Upper lobe of right lung (tissue), 1 donor: ENCODE measurements at places on chromosomes 13 and 19. TPM values are rescaled to one million over a fixed set of nuclear protein-coding genes. Genes with fewer than 3 reads are reported as not detected.

MCOLN1 gene
- total RNA-seq, result 55.0 TPM

GRCh38 chr19:58009301-58009665 is 6.7 kb upstream of the ZNF606 start:
- H3K27me3 ChIP-seq, result no peaks in the 10 kb centered on the region
- DNase-seq, result no peak
- H3K36me3 ChIP-seq, result peaks cover 6% of the 10 kb centered on the region

DNA sequence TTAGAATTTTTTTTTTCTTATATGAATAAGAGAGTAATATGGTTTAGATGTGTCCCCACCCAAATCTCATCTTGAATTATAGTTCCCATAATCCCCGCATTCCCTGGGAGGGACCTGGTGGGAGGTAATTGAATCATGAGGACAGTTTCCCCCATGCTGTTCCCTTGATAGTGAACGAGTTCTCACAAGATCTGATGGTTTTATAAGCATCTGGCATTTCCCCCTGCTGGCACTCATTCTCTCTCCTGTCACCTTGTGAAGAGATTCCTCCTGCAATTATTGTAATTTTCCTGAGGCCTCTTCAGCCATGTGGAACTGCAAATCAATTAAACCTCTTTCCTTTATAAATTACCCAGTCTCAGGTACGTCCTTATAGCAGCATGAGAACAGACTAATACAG is 205.7 kb downstream of the MYO16 start:
- no peak for DNase-seq
- H3K4me3 ChIP-seq, result no peak overlapping the region
- H3K4me1 ChIP-seq, result no peaks in the 10 kb centered on the region
- H3K27me3 ChIP-seq, result no peaks in the 10 kb centered on the region

OVOL3 gene
- total RNA-seq, result not detected

- H3K27me3 ChIP-seq, result no peaks in the 10 kb centered on the region
- H3K4me1 ChIP-seq, result peaks cover 60% of the 10 kb centered on the region
- no peak for DNase-seq
- H3K4me3 ChIP-seq, result peak overlapping the region; percentile 84
- peak overlapping the region; percentile 80 for H3K27ac ChIP-seq
- H3K36me3 ChIP-seq, result no peaks in the 10 kb centered on the region
Measured at GRCh38 chr19:14116525-14116917, 1.0 kb downstream of the PRKACA start.

DNA sequence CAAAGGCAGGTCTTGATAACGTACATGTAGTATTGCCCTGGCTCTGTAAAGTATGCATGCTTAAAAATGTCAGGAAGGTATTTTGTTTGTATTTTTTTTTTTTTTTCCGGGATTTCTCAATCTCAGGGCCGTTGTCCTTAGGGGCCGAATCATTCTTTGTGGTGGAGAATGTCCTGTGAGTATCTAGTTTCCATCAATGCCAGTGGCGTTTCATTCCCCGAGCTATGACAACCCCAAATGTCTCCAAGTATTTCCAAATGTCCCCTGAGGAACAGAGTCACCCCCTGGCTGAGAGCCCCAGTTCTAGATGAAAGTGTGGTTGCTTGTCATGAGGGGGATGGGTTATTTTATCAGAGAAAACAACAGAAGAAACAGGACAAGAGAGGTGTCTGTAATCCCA is 68.7 kb downstream of the ACSBG2 start:
- H3K4me3 ChIP-seq, result no peak overlapping the region
- peaks cover 5% of the 10 kb centered on the region for H3K4me1 ChIP-seq
- DNase-seq, result no peak

RASGRP4 gene
- total RNA-seq, result 7.6 TPM

GRCh38 chr19:54268936-54269335 is 11.9 kb upstream of the LILRB5 start:
- no peak overlapping the region for H3K4me3 ChIP-seq
- peaks cover 5% of the 10 kb centered on the region for H3K27me3 ChIP-seq
- no peak for DNase-seq
- H3K27ac ChIP-seq, result no peak overlapping the region
- no peaks in the 10 kb centered on the region for H3K4me1 ChIP-seq

- H3K27ac ChIP-seq, result no peak overlapping the region
- no peak for DNase-seq
- no peaks in the 10 kb centered on the region for H3K4me1 ChIP-seq
- no peaks in the 10 kb centered on the region for H3K36me3 ChIP-seq
Measured at GRCh38 chr13:19910336-19911072, 47.1 kb upstream of the ZMYM5 start.

C19orf67 gene
- total RNA-seq, result not detected

DNA sequence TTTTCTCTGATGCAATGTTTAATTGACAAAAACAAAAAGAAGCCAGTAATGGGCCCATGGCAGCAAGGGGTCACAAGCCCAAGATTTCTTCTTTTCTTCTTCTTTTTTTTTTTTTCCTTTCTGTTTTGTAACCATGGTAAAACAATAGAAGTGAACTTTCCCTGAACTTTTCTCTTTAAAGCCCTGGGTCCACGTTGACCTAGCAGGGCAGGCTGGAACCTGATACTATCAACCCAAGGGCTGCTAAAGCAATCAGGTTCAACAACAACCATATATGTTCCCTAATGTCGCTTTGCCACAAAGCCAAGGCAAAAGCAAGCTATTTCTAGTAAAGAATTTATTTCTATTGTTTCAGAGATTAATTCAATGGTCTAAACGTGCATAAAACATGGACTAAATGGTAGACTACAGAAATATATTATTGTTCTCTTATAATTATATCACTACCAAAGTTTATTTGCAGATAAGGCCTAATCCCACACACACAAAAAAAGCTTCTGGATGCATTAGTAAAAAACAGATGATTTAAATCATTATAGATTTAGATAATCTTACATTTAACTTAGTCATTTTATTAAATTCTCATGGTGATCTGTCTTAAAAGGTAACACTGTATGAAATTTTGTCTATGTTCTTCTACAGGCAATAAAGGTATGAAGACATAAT is 153.9 kb downstream of the DACH1 start:
- no peak overlapping the region for H3K4me3 ChIP-seq
- no peak overlapping the region for H3K27ac ChIP-seq
- H3K36me3 ChIP-seq, result no peaks in the 10 kb centered on the region
- no peaks in the 10 kb centered on the region for H3K27me3 ChIP-seq
- peaks cover 4% of the 10 kb centered on the region for H3K4me1 ChIP-seq

- no peaks in the 10 kb centered on the region for H3K4me1 ChIP-seq
- no peak overlapping the region for H3K4me3 ChIP-seq
- H3K27ac ChIP-seq, result no peak overlapping the region
- DNase-seq, result no peak
Measured at GRCh38 chr13:67650471-67650870, 420.3 kb upstream of the PCDH9 start.

- DNase-seq, result no peak
- H3K27me3 ChIP-seq, result no peaks in the 10 kb centered on the region
- no peak overlapping the region for H3K4me3 ChIP-seq
- H3K36me3 ChIP-seq, result no peaks in the 10 kb centered on the region
Measured at GRCh38 chr13:106683179-106683578, 115.2 kb upstream of the ARGLU1 start.

DNA sequence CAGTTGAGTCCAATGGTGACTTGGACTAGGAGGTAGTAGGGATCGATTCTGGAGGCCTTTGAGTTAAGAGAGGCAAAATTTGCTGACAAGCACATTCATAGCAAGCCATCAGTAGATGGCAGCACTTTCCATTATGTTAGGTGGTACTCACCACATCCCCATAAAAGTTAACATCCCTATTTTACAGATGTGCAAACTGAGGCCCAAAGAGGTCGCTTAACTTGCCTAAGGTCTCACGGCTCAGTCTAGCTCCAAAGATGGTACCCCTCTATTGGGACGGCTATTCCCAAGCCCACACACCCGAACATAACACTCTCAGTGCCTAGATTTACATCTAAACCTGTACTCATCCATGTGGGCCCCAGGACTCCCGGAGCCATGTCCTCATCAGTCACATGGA is 21.5 kb upstream of the FOSB start:
- H3K27ac ChIP-seq, result no peak overlapping the region
- H3K4me3 ChIP-seq, result no peak overlapping the region
- H3K36me3 ChIP-seq, result no peaks in the 10 kb centered on the region
